ENCODE measurements at places on chromosomes 3 and 15. TPM values are rescaled to one million over a fixed set of nuclear protein-coding genes. Genes with fewer than 3 reads are reported as not detected.

Gene GAP43
- not detected for total RNA-seq

DNA sequence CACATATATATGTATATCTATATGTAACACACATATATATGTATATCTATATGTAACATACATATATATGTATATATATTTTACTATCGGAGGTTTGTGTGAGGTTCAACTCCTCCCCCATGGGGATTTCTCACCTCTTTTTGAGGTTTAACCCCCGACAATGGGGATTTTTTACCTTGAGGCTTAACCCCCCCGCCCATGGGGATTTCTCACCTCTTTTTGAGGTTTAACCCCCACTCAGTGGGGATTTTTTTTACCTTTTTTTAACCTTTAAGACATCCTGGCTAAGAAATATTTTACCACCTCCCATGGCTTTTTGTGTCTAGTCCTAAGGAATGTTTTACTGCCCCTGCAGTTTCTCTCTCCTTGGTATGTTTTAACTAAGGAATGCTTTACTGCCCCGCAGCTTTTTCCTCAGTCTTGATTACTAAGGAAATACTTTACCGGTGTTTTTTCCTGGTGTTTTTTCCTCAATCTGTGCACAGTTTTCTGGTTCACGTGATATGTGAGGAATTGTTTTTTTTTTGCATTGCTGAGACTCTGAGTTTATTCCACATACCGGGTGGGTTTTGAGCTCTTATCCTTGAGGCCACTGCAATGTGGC, 185.2 kb downstream of the KLF13 start:
- no peak for DNase-seq

DNA sequence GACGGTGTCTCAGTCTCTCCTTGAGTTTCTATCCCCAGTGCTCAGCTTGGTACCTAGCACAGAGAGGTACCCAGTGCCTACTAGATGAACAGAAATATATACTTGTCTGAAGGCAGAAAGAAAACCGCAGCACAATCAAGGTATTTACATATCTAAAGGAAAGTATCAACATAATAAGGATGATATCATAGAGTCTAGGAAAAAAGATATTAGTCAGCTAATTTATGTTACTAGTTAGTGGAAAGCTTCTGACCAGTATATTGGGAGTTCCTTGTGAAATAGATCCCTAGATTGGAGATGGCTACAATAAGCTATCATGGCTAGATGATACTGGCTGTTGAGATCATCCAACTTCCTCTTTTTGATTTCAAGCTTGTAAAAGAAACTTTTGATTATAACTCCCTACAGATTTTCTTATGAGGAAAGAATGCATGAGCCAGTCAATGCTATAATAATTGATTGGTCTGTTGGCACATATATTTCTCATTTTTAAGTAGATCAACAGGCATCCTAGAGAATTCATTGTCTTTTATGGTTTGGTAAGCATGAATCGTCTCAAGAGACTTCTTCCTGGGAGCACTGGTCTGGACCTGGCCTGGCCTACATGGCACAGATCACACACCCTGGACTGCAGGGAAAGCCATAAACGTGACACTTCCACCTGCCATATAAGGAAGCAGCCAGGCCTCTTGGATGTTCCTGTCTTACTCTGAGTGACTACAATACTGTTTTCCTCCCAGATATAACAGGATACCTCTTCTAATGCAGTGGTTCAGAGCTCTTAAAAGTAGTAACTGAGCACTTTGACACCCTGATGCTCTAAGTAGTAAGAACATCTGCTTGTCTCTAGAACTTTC, 60.7 kb downstream of the IMPG2 start:
- DNase-seq, result no peak

- no peak for DNase-seq
These were observed 542.7 kb upstream of the ADAMTS9 start for GRCh38 chr3:65230261-65231139.

- no peak for DNase-seq
These were observed 30.1 kb upstream of the ARL8B start for GRCh38 chr3:5092018-5092417.

- DNase-seq, result peak; percentile 55
These were observed 21.6 kb downstream of the COL8A1 start for GRCh38 chr3:99659951-99660350.

Measured in thyroid gland (tissue), 4 donors.